Activated CD4-positive, alpha-beta memory T cell treated with anti-CD3 and anti-CD28 coated beads, Interleukin-2, amount 10 ng/mL, durations not matched to agents 7 days and 5 days (primary cell): ENCODE measurements at places on chromosomes 11 and 22.

- DNase-seq = no peak
- no peak overlapping the region for H3K4me3 ChIP-seq
- no peaks in the 10 kb centered on the region for H3K4me1 ChIP-seq
- no peak overlapping the region for H3K27ac ChIP-seq
- no peaks in the 10 kb centered on the region for H3K36me3 ChIP-seq
These were observed 113.8 kb upstream of the NARS2 start for GRCh38 chr11:78688460-78688859.

DNA sequence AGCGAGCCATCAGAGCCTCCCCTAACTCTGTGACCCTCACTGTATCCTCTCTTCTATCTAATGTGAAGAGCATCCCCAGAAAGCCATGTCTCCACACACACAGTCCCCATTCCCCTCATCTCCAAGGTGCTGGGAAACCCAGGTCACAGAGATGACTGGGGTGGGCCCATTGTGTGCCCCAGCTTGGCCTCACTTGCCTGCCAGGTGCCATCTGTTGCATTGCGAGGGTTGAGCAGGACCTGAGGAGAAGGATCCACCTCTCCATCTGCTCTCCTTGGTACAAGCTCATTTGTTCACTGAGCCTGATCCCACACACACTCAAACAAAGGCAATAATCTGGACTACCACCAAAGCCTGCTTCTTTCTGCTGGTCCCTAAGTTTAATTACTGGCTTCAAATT lies 118.8 kb downstream of the SPATA19 start:
- no peaks in the 10 kb centered on the region for H3K36me3 ChIP-seq
- no peak overlapping the region for H3K4me3 ChIP-seq
- no peaks in the 10 kb centered on the region for H3K4me1 ChIP-seq
- no peaks in the 10 kb centered on the region for H3K27me3 ChIP-seq
- no peak overlapping the region for H3K27ac ChIP-seq

DNA sequence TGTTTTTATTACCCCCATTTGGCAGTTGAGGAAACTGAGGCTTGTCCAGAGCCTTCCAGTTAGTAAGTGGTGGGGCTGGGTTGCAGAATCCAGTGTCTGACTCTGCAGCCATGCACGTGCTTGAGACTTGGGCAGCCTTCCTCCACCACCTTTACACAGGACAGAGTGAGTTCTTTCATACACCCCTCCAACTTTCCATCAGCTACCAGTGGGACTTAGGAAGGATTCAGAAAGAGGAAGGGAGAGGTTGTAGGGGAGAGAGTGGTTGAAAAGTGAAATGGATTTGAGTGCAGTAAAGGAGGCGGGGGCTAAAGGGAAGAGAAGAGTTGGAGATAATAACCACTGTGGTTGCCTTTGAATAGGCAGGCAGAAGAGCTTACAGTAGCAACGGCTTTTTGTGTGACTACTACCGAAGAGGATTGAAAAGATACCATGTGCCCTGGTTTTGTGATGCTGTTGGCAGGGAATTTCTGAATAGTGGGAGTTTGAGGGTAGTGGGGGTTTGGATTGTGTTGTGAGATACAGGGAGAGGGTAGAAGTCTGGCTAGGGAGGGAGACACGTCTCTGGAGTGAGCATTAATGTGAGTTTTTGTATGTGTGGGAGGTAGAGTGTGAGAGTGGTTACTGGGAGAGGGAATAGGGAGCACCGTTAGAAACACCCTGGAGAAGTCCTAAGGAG lies 1.7 kb downstream of the UVRAG start:
- H3K36me3 ChIP-seq = peaks cover 11% of the 10 kb centered on the region
- H3K27me3 ChIP-seq = no peaks in the 10 kb centered on the region
- no peak overlapping the region for H3K27ac ChIP-seq
- peaks cover 29% of the 10 kb centered on the region for H3K4me1 ChIP-seq
- DNase-seq = no peak

- H3K36me3 ChIP-seq = no peaks in the 10 kb centered on the region
- H3K4me1 ChIP-seq = peaks cover 16% of the 10 kb centered on the region
- H3K4me3 ChIP-seq = no peak overlapping the region
- peaks cover 16% of the 10 kb centered on the region for H3K27me3 ChIP-seq
These were observed 37.3 kb downstream of the ABCC8 start for GRCh38 chr11:17439316-17439782.

GRCh38 chr11:128499613-128500253 lies 87.6 kb downstream of the ETS1 start:
- H3K4me1 ChIP-seq = peaks cover 97% of the 10 kb centered on the region
- peaks cover 88% of the 10 kb centered on the region for H3K36me3 ChIP-seq
- H3K4me3 ChIP-seq = peak overlapping the region; percentile 69
- no peak for DNase-seq
- H3K27ac ChIP-seq = peak overlapping the region; percentile 76

DNA sequence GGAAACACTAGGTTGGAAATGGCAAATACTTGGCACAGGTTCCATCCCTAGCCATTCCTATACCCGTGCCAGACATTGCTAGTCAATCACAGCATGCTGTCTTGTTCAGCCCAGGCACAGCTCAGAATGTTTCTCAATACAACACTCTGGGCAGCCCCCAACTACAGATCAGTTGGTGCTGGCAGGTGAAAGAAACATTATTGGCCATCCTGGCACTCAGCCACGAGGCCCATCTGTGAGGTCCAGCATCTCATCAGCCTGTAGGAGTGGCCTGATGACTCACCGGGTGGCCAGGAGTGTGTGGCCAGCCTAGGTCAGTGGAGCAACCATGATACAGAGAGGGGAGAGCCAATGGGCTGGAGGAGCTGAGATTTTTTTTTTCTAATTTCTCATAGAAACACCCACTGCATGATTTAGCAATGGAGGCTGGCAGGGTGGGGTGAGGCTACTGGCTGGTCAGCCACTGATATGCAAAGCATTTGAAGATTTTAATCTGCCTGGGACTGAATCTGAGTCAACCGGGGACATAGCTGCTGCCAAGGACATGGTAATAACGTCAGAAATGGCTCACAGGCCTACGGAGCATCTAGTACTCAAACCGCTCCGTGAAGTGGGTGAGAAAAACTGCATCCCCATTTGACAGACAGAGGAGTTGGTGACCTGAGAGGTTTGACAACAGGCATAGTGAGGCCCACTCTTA lies 5.4 kb downstream of the MYO18B start:
- no peaks in the 10 kb centered on the region for H3K27me3 ChIP-seq
- no peak overlapping the region for H3K4me3 ChIP-seq
- H3K4me1 ChIP-seq = peaks cover 81% of the 10 kb centered on the region
- H3K36me3 ChIP-seq = peaks cover 44% of the 10 kb centered on the region
- DNase-seq = no peak

DNA sequence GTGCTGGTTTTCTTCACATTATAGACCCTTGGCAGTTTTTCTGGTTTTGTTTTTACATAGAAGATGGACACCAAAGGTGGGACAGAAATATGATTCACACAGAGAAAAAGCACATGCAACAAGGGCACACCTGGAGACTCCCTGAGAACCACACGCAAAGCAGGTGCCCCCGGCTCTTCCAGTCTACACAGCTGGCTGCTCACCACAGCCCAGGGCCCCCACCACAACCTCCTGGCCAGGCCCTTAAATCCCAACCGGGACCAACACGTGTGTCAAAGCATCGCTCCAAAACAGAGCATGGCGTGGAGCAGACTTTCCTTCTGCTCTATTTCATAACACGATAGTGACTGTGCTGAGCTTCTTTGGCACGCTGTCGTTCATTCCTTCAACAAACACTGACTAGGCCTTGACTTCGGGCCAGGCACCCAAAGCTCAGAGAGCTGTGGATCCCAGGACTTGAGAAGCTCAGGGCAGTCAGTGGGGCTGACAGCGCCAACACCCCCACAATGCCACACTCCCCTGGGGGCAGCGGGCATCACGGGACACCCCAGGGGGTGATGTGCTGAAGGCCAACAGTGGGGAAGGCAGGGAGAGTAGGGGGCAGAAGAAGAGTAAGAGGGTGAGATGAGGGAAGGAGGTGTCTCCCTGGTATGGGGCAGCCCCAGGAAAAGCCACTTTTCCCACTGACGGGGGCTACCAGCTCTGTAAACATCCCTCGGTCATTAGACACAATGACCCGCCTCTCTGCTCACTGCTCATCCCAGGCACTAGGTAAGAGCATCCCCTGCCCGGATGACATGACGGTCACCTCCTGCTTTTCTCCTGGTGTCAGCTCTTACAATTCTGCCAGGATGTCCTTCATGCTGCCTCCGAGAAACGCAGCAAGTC lies 26.0 kb downstream of the CELSR1 start:
- no peak overlapping the region for H3K27ac ChIP-seq
- no peaks in the 10 kb centered on the region for H3K36me3 ChIP-seq
- H3K4me1 ChIP-seq = no peaks in the 10 kb centered on the region
- H3K4me3 ChIP-seq = no peak overlapping the region

- H3K4me1 ChIP-seq = no peaks in the 10 kb centered on the region
- H3K27ac ChIP-seq = no peak overlapping the region
- no peak for DNase-seq
- no peak overlapping the region for H3K4me3 ChIP-seq
- peaks cover 5% of the 10 kb centered on the region for H3K27me3 ChIP-seq
- H3K36me3 ChIP-seq = no peaks in the 10 kb centered on the region
These were observed 39.1 kb downstream of the MMP27 start for GRCh38 chr11:102666331-102666957.

DNA sequence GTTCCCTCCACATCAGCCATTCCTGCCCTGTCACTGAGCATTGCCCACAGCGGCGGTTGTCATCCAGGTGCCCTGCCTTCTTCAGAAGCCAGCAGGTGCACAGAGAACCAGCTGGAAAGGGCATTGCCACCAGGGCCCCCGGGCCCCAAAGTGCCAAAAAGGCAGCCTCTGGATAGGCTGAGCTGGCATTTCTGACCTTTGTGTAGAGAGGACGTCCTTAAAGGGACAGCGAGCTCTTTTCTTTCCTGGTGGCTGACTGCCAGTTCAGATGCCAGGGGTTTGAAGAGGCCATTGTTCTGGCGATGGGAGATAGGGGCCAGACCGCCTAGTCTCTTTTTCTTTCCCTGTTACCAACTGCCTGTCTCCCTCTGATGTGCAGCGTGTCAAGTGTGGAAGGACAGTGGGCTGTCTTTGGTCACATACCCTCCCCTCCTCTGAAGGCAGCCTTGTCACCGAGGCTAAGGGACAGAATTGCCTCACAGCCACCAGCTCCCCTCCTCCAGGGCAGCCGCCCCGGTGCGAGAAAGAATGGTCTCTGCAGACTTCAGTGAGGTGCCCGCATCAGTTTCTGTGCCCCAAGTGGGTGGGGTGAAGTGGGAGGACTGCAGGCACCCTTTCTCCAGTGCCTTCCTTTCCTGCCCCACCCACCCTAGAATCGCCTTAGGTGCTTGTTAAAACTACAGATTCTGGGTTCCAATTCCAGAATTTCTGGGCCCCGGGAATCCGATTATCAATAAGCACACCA lies 109.6 kb downstream of the SCN3B start:
- H3K27me3 ChIP-seq = no peaks in the 10 kb centered on the region
- DNase-seq = no peak
- no peak overlapping the region for H3K4me3 ChIP-seq
- H3K4me1 ChIP-seq = peaks cover 21% of the 10 kb centered on the region

GRCh38 chr11:109309153-109309552 lies 112.8 kb upstream of the C11orf87 start:
- H3K4me3 ChIP-seq = no peak overlapping the region
- no peak for DNase-seq
- no peaks in the 10 kb centered on the region for H3K27me3 ChIP-seq
- no peak overlapping the region for H3K27ac ChIP-seq
- H3K36me3 ChIP-seq = no peaks in the 10 kb centered on the region
- H3K4me1 ChIP-seq = no peaks in the 10 kb centered on the region

DNA sequence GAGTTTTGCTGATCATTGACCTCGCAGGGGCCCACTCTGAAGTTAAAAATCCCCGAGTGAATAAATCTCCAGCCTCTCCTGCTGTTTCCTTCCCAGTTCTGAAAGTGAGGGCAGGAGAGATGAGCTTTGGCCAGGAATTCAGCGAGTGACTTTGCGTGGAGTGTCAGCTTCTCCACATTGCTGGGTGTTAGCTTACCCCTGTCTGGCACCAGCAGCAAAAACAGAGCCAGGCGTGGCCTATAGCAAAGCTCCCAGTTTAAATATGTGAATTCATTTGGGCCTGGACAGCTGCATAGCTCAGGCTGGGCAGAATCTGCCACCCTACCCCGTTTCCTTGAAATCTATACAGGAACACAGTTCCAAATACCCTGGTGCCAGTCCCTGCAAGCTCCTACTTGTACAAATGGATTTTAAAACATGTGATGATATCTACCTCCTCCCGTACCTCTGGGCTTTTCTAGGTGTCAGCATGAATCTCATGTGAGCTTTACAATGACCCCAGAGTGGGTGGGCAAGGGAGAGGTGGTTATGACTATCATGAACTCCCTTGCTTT lies 25.6 kb downstream of the TIMP3 start:
- DNase-seq = no peak
- H3K36me3 ChIP-seq = no peaks in the 10 kb centered on the region
- peaks cover 1% of the 10 kb centered on the region for H3K27me3 ChIP-seq
- no peak overlapping the region for H3K4me3 ChIP-seq

GRCh38 chr11:125308246-125308645 lies 143.7 kb downstream of the PKNOX2 start:
- no peaks in the 10 kb centered on the region for H3K4me1 ChIP-seq
- H3K27ac ChIP-seq = no peak overlapping the region
- H3K27me3 ChIP-seq = peaks cover 29% of the 10 kb centered on the region
- no peaks in the 10 kb centered on the region for H3K36me3 ChIP-seq

DNA sequence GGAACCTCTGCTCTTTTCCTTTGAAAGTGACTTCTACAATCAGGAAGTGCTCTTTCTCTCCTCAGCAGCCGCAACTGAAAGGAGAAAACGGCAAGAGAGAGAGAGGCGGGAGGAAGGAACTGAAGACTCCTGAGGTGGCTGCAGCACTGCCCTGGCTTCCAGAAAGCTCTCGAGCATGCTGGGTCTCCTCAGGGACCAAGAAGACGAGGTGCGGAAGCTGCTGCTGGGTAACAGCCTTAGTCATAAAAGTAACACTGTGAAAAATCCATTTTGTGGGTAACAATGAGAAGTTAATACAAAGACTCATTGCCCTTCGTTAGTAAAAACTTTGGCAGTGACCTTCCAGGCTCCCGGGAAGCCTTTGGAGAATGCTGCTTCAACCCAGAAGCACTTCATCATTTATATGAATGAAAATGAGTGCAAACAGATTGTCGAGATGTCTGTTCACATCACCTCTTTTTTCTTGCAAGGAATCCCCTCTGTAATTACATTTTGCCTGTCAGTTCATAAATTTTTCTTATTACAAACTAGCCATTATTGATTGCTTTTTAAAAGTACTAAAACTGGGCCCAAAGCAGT lies 473.4 kb downstream of the SOX6 start:
- no peaks in the 10 kb centered on the region for H3K36me3 ChIP-seq
- no peaks in the 10 kb centered on the region for H3K4me1 ChIP-seq
- no peak overlapping the region for H3K4me3 ChIP-seq
- H3K27ac ChIP-seq = no peak overlapping the region
- H3K27me3 ChIP-seq = no peaks in the 10 kb centered on the region

DNA sequence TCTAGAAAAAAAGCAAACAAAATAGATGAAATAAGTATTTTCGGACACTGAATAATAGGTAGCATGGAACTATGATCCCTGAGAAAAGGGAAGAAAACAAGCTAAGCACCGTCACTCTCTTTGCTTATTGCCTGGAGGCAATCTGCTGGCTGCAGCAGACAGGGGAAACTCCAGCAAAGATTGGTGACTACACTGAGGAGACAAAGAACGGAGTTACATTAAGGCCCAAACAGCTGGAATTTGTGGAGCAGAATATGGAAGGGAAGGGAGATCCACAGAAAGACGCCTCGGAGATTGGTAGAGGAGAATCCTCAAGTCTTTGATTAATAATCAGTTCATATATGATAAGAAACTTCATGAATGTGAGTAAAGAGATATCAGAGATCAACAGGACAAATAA lies 150.2 kb downstream of the TYR start:
- H3K27me3 ChIP-seq = no peaks in the 10 kb centered on the region
- no peak for DNase-seq

GRCh38 chr11:133776671-133777367 lies 68.5 kb downstream of the SPATA19 start:
- no peaks in the 10 kb centered on the region for H3K36me3 ChIP-seq
- no peak overlapping the region for H3K27ac ChIP-seq
- H3K4me1 ChIP-seq = no peaks in the 10 kb centered on the region
- no peak overlapping the region for H3K4me3 ChIP-seq

- H3K4me1 ChIP-seq = peaks cover 32% of the 10 kb centered on the region
- H3K36me3 ChIP-seq = peaks cover 73% of the 10 kb centered on the region
These were observed 7.0 kb upstream of the CASP12 start for GRCh38 chr11:104905271-104905670.
